ENCODE measurements at places on chromosomes 2 and 18.

GRCh38 chr2:207205173-207205957, 39.6 kb upstream of the KLF7 start:
- DNase-seq = no peak

DNA sequence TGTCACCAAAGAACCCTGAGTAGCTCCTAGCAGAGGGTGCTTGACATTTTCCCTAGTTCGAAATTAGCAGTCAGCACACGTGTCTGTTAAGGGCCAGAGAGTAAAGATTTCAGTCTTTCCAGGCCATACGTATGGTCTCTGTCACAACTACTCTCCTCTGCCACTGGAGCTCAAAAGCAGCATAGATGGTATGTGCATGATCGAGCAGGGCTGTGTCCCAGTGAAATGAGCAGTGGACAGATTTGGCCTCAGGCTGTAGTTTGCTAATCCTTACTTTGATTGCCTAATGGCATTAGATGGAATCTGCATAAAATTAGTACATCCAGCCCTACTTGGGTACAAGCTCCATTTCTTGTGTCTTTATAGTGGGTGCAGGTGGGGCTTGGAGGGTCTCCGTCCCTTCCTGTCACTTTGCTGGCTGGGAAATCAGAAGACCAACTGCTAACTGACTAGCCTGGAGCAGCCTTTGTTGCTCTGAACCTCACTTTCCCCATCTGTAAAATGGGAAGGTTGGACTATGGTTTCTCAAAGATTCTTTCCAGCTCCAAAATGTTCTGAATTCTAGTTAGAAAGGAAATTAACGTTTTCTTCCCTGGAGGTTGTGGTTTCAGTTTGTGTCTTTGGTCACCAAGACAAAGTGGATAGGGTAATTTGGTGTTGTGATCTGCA, 108.5 kb downstream of the GLI2 start:
- DNase-seq = no peak

DNA sequence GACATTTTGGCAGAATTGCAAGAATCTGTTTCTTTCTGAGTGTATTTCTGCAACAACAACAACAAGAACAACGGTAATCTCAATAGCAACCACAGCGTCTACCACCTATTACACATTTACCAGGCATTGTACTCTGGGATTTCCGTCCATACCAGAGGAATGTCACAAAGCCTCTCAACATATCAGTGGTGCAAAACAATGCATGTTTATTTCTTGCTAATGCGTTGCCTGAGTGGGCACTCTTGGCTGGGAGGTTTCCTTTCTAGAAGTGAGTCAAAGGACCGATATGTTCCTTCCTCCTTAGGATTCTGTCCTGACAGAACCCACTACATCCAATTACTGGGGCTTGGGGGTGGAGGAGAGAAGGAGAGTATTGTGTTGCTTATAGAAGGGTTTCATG, 585.6 kb downstream of the TSN start:
- no peak for DNase-seq

DNA sequence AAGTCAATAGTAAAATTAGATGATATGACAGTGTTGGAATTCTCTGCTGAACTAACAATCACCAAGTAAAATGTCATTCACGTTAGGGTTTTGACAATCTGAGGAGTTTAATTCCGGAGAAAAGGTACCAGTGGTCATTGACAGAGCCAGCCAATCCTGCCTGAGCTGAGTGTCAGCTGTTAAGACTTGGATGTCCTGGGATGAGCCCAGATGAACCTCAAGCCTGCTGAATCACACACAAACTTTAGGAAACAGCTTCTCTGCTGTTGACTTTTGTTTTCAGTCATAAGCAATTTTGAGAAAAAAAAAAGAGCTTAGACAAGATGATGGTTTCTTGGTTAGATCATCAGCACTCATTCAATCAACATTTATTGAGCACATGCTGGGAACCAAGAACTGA, 600.0 kb upstream of the SLC39A10 start:
- DNase-seq = no peak

DNA sequence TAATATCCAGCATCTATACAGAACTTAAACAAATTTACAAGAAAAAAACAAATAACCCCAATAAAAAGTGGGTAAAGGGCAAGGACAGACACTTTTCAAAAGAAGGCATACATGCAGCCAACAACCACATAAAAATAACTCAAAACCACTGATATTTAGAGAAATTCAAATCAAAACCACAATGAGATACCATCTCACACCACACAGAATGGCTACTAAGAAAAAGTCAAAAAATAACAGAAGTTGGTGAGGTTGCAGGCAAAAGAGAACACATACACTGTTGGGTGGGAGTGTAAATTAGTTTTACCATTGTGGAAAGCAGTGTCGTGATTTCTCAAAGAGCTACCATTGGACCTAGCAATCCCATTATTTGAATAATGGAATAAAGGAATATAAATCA, 1973.9 kb upstream of the LRRTM1 start:
- no peak for DNase-seq

DNA sequence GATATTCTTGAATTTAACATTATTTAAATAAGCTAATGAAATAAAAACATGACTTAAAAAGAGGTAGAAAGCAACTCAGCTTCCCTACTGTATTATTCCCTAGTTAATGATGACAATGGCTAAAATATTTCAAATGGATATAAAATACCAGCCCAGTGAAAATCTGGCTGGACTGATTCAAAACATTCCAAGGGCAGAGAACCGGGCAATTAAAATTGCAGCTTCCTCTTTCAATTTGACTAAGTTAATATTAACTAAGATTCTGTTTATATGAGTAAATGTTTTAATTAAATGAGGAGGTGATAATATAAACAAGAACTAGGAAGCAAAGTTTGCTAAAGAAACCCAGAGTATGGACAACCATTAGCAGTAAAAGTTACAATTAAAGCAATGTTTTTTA, 65.6 kb downstream of the RAPH1 start:
- DNase-seq = no peak

DNA sequence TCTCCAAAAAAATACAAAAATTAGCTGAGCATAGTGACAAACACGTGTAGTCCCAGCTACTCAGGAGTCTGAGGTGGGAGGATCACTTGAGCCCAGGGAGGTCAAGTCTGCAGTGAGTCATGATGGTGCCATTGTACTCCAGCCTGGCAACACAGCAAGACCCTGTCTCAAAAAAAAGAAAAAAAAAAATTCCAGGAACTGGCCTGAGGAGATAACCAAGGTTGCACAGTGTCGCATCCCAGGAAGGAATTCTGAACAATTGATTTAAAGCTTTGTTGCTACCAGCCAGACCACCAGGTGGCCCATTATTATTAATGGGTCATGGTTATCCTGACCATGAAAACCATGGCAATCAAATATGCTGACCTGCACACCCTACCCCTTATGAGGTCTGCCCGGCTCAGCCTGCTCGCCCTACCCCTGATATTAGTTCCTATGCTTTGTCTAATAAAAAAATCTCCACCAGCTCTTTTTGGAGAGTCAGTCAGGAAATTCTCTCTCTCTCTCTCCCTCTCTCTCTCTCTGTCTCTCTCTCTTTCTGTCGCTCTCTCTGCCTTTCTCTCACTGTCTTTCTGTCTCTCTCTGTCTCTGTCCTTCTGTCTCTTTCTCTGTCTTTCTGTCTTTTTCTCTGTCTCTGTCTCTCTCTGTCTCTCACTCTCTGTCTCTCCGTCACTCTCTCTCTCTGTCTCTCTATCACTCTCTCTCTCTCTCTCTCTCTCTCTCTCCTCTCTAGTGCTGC, 73.7 kb downstream of the NCAPH start:
- no peak for DNase-seq

DNA sequence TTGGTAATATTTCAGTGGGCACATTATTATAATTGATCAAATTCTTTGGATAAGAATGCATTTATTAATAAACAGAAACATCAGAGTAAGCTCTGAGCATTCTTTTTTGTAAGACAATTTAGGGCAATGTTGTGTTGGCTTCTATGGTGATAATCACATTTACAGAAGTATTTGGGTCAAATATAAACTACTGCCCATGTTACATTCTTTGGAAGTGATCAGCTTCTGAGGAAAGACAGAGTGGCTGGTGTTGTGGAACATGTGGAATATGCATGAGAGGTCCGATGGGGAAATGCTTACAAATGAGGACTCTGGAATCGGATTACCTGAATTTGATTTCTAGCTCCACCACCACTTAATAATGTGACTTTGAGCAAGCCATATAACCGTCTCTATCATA, 19.4 kb downstream of the SERPINB13 start:
- DNase-seq = no peak

DNA sequence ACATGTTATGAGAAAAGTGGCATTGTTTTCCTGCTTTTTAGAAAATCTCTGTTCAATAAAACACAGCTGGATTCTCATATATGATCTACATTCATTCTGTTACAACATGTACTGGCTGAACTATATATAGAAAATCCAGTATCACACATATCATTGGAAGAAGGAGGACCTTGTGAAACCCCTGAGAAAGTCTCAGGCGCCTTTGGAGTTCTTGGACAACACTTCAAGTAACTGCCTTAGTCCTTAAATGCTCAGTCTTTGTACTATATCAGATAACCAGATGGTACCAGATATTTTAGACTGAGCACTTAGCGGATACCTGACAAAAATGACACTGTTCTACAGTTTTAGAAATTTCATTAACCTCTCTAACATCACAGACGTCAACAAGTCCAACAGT, 72.2 kb downstream of the ACVR1 start:
- no peak for DNase-seq

- no peak for DNase-seq
These were observed 10.6 kb upstream of the ATG16L1 start for GRCh38 chr2:233240897-233241296.

DNA sequence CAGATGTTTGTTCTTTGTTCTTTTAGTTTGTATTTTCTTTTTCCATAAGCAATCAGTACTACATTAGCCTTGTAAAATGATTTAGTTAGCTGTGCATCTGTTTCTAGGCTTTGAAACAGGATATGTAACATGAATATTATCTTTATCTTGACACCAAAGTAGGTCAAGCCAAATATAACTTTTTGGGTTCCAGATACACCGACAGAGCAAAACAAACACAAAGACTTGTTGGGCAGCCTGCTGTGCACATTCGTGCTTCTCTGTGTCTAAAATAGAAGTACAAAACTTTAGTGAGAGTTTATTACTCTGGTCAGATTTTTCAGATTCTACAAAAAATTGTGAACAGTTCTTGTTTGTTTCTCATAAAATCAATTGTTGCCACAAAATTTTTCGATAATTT, 1059.3 kb upstream of the GYPC start:
- no peak for DNase-seq

Data from NCI-H2081 treated with DMSO at 0.1 percent for 48 hours (cell line).